ENCODE measurements at places on chromosomes 13 and 19.
A peak's percentile ranks its signal among the peaks of the same experiment; 100 is the strongest.

DNA sequence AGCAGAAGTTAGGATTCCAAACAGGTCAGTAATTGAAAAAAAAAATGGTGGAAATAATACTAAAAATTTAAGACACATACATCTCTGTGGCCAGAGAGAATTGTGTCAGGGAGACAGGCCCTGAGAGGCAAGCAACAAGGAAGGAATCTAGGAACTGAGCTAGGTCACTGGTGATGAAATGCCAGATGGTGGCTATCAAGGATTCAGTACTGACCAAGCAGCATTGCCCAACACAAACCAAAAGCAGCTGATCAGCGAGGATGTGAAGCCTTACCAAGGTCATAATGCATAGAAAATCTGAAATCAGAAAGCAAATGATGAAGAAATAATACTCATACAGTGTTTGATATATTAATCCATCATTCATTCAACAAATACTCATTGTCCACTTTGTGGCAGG lies 905.0 kb downstream of the GPC5 start:
- no peak for DNase-seq

DNA sequence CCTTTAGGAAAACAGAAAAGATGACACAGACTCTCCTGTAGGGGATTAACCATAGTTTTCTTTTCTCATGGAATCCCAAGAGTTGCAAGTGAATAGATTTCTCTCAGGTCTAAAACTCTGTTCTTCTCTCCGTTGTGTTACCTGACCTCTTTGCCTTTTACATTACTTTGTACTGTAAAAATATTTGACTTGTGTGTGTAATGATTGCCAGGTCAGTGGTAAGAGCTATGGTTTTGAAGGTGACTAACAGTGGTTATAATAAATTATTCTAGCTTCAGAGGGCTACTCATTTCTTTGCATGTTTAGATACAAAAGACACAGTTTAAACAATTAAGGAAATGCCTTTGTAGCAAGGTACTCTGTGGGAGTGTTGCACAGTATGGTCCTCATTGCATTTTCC lies 23.0 kb upstream of the PSG2 start:
- no peak for DNase-seq

GRCh38 chr19:42422901-42423461 lies 4.2 kb downstream of the LIPE start:
- DNase-seq, result peak; percentile 42

GRCh38 chr19:1154731-1155351 lies 19.2 kb downstream of the SBNO2 start:
- no peak for DNase-seq

- no peak for DNase-seq
These were observed 33.2 kb upstream of the RXFP2 start for GRCh38 chr13:31706105-31706504.

DNA sequence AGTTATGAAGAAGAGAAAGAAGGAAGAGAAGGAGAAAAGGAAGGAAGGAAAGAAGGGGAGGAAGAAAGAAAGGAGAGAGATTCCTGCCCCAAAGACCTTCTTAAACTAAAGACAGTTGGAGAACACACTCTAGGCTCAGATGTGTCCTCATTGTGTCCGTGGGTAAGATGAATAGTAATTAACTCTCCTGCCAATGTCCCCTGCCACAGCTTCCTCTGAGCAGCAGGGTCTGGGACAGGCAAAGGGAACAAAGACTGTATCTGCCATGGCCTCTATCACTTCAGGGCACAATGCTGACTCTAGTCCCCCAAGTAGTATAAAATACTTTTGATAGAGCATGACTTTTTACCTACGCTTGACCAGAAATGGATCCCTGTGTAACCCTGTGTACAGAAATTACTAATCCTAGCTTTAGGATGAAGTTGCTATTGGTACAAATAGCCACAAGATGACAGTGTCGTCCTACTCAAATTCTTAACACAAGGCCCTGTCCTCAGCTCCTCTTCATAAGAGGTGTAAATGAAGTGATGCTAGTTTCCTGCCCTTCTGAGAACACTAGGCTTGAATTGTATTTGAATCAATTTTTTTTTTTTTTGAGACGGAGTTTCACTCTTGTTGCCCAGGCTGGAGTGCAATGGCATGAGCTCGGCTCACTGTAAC lies 186.2 kb upstream of the GPR12 start:
- no peak for DNase-seq

DNA sequence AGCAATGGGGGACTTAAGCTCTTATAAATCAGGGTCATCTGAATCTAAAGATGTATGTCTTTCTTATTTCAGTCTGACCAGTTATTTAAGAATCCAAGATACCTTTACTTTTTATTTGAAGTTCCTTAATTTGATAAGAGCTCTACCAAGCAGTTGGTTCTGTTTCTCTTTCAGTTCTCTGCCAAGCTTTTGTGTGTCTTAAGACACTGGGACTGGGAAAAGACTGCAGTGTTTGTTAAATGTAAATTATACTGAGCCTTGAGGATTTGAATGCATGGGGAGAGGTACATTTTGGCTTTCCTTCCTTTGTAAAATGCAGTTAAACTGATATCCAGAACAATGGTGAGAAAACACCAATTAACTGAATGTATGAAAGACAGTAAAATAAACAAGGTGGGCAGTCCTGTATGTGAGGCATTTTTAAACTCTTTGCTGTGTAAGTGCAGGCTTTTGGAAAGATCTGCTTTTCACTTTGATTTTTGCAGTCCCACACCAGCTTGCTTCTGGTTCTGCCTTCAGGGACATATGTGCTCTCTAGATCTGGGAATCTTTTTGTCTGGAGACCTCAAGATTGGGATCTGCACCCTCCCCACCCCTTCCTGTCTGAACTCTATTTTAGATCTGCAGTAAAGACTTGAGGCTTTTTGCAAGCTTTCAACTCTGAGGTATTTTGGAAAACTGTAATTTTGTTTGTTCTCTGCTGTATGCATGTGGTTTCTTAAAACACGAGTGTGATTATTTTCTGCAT lies 77.6 kb downstream of the LRCH1 start:
- no peak for DNase-seq

- no peak for DNase-seq
These were observed 225.1 kb downstream of the TM9SF2 start for GRCh38 chr13:99726282-99726894.

- no peak for DNase-seq
These were observed 139.6 kb upstream of the HTR2A start for GRCh38 chr13:47036294-47037008.

GRCh38 chr13:32838945-32839344 lies 177.3 kb upstream of the KL start:
- no peak for DNase-seq

DNA sequence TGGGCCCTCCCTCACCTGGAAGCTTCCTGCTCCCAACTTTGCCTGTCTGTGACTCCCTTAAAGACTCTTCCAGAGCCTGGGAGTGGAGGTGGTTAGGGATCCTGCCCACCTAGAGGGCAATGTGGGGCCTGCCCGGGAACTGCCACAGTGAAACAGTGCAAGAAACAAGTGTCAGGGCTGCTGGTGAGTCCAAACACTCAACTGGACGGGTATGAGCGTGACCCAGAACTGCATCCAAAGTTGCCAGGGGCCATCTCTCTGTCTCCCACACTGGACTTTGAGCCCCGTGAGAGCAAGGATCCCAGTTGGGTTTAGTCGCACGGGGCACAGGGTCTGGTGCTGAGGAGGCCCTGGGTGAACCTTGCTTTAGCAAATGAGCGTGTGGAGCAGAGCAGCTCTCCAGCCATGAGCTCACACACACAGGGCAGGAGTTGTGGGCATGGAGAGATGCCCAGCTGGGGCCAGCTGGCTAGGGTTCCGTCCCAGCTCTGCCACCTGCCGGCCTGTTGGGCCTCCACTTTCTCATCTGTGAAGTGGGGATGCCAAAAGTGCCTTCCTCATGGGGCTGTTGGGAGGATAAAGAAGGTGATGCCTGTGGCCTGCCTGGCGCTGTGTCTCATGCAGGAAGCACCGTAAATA lies 2.8 kb upstream of the NUMBL start:
- DNase-seq, result no peak

DNA sequence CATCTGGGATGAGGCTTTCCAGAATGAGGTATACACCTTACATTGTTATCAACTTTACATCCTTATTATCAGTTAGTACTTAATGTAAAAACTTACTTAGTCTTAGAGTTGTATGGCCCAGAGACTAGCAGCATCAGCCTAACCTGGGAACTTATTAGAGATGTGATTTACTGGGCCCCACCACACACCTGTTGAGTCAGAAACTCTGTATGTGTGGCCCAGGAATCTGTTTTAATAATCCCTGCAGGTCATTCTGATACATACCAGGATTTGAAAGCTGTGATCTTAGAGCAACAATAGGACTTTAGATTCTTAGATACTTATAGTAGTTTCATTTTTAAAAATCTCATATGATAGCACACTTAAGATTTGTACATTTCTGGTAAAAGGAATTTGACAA lies 17.4 kb downstream of the FNDC3A start:
- DNase-seq, result no peak

- no peak for DNase-seq
These were observed 62.2 kb downstream of the ERCC5 start for GRCh38 chr13:102907886-102908515.

GRCh38 chr19:42655748-42656147 lies 61.0 kb upstream of the CEACAM8 start:
- DNase-seq, result no peak

DNA sequence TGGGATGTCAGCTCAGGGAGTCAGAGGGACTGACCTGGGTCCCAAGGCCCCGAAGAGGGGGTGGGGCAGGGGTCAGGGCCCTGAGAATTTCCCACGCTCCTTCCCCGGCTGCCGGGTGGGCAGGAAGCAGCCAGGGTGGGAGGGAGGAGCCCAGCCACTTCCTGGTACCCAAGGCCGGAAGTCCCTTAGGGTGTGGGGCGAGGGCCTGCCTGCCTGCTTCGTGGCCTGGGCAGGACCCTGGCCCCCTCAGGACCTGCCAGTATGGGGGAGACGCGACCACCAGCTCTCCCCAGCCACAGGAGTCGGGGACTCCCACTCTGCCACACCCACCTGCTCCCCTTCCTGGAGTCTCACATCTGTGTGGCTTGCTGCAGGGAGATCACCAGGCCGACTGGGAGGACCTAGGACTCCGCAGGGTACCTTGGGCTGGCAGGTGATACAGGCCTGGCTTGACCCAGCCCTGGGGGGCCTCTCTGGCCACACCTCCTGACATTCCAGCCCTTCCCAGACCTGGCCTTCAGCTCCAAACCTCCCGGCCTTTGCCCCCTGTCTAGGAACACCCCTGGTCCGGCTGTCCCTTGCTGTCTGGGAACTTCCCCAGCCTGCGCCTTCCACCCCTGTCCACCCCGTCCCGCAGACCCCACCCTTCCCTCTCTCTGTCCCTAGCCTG lies 9.8 kb upstream of the CIRBP start:
- DNase-seq, result peak; percentile 62

DNA sequence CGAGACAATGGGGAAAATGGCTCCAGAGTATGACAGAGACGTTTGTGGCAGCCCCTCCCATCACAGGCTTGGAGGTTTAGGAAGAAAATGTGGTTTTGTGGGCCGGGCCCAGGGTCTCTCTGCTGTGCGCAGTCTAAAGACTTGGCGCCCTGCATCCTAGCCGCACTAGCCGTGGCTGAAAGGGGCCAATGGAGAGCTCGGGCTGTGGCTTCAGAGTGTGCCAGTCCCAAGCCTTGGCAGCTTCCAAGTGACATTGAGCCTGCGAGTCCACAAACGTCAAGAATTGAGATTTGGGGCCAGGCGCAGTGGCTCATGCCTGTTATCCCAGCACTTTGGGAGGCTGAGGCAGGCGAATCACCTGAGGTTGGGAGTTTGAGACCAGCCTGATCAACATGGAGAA lies 513.1 kb downstream of the PCDH17 start:
- no peak for DNase-seq

DNA sequence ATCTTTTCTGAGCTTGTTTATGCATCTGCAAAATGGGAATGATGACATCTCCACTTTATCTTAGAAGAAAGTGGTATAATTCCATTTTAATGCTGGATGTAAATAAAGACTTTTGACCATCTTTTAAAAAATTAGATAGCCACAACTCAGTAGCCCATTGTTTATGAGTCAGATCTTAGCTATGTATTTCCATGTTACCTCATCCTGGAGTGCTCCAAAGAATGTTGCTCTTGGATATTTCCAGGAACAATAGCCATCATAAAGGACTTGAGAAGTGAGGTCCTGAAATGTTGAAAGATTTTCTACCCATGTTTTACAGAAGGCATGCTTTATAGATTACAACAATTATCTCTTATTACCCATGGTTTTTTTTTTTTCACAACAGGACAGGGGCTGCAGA lies 229.3 kb upstream of the EDNRB start:
- no peak for DNase-seq

DNA sequence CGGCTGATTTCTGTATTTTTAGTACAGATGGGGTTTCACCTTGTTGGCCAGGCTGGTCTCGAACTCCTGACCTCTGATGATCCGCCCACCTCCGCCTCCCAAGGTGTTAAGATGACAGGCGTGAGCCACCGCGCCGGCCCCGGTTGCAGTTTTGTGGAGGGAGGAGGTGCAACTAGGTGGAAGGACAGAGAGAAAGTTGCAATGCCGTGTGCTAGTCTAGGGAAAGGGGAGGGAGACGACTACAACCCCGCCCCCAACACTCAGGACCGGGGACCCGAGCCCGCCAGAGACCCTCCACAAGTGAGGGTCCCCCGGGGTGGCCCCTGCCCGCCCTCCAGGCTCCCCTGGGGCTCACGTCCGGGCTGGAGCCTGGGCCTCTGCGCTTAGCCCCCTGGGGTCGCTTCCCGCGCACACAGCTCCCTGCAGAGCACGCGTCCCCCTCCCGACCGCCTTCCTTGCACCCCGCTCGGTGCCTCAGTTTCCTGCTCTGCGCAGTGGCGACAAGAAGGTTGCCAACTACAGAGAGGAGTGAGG lies 1.2 kb upstream of the ARID3A start:
- DNase-seq, result no peak

GRCh38 chr13:27997904-27998522 lies 9.5 kb upstream of the URAD start:
- no peak for DNase-seq

- no peak for DNase-seq
These were observed 528.7 kb upstream of the KLF12 start for GRCh38 chr13:74662905-74663304.

DNA sequence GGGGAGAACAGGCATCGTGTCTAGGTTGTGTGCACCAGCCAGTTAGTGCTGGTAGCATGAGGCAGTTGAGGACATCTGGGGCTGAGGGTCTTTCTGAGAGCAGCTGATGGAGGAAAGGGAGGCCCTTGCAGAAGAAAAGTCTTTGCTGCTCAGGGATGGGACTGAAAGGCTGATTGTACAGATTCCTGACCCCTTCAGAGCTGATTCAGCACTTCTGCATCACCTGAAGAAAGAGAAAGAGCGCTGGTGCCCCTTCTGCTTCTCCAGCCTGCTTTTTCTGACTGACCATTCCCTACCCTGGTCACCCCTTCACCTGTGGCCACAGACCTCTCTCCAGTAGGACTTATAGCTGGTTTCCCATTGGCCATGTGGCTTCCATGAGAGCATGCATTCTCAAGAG lies 476.2 kb downstream of the TSHZ3 start:
- no peak for DNase-seq

- DNase-seq, result no peak
These were observed 1.6 kb upstream of the EPN1 start for GRCh38 chr19:55673465-55673864.

DNA sequence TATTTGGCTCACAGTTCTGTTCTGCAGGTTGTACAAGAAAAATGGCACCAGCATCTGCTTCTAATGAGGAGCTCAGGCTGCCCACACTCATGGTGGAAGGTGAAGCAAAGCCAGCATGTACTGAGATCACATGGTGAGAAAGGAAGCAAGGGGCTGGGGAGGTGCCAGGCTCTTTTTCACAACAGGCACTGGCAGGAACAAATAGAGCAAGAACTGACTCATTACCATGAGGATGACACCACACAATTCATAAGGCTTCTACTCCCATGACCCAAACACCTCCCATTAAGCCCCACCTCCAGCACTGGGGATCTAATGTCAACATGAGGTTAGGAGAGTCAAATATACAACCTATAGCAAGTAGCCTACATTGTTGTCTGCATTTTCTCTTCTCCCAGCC lies 522.6 kb downstream of the RFC3 start:
- DNase-seq, result no peak

Data from T-helper 22 cell (primary cell).